8988T (cell line): ENCODE measurements at places on chromosomes 3 and 15.
A peak's percentile ranks its signal among the peaks of the same experiment; 100 is the strongest.

DNA sequence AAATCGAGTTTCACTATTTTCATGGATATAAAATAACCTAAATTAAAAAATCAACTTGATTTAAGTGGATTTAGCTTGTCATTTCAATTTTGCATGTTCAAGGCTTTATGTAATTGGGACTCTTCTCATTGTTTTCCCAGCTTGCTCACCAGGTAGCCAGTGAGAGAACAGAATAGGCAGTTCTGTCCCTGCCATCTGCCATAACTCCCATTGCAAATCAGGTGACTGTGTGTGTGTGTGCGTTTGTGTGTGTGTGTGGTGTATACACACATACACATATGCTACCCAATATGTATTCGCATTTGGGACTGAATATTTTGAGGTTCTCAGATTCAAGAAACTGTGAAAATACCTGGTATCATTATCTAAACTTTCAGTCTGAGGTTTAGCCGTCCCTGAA lies 1069.8 kb downstream of the IGSF11 start:
- no peak for DNase-seq

DNA sequence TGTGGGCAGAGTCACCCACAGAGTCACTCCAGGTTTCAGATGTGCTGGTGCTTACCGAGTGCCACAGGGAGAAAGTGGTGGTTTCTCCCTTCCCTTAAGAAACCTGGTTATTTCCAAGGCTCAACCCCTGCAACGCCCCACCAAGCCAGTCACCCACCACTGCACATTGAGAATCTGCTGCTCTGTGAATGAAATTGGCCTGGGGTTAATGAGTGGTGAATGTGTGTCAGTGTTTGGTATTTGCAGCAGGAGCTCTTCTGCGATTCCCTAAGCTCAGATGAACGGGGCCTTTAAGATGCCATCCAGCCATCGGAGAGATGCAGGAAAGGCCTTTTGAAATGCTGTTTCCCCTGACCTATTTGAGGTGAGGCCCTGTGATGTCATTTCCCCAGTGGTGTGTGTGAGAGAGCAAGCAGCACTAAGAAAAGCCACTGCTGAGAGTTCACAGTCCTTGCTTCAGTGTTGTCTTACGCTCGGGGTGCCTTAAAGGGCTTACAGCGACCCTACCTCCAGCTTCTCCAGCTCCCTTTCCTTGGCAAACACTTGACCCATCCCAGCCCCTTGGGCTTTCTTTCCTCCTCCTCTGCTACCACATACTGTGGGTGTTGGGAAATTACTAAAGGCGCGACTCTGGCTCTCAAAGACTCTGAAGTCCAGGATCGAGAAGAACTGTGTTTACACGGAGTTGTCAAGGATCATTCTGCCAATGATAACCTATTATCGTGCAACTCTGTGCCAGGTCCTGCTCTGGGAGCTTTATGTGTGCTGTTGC lies 68.9 kb downstream of the SMAD3 start:
- DNase-seq, result no peak

GRCh38 chr3:57133157-57133556 lies 32.0 kb downstream of the IL17RD start:
- DNase-seq, result no peak

- DNase-seq, result no peak
Observed at GRCh38 chr15:27628486-27628885, 470.6 kb downstream of the OCA2 start.

DNA sequence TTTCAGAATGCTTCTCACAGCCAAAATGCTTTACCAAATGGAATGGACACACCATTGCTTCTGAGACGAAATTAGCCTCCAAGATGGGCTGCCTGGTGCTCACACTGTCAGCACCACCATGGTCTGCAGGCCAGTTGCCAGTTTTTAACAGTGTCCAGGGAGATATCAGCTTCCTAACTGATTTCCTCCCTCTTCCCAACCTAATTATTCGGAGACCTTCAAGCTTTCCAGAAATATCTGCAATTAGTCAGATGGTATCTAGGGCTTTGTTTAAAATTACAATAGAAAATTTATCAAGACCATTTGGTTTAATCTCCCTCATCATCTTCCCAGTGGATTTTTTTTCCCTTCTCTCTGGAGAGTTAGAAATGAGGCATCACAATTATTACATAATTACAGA lies 287.5 kb downstream of the ZPLD1 start:
- no peak for DNase-seq

DNA sequence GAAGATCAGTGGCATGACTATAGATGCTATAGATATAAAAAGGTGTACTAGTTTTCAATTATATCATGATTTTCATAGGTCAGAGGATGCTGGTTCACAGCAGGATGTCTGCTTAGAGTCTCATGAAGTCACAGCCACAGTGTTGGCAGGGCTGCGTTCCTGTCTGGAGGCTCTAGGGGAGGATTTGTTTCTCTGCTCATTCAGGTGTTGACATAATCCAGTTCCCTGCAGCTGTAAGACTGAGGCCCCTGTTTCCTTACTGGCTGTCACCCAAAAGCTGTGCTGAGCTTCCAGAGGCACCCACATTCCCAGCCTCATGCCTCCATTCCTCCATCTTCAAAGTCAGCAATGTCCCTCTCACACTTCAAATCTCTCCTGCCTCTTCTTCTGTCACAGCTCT lies 170.7 kb downstream of the OCA2 start:
- no peak for DNase-seq

DNA sequence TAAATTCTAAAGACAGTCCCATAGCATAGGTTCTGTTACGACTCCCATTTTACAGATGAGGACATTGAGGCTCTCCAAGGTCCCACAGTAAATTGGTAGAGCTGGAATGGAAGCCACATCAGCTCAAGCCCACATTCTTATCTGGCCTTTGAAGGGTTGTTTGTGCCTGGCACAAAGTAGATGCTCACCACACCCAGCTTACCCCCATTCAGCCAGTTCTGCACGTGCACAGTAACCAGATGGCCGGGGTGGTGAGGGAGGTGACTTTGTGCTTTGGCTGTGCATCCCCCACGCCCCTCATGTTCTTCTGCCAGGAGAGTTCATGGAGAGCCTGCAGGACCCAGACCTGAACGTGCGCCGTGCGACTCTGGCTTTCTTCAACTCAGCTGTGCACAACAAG lies 16.2 kb downstream of the RPL32 start:
- DNase-seq, result no peak

DNA sequence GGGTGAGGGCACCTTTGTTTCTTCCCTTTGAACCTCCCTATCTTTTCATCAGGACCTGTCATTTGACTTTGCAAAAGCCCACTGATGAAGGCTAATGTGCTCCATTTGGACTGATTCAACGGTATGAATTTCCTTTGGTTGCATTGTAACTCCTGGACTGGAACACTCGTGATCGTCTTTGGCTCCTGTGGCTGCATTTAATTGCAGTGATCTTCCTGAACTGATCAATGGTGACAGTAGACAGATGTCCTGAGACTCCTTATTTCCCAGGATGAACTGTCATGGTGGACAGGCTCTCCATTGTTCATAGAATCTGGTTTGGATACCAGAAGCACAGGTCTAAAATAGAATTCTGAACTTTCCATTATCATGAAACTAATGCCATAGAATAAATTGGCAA lies 224.8 kb upstream of the GAP43 start:
- DNase-seq, result no peak

GRCh38 chr3:141729240-141729639 lies 8.9 kb upstream of the RNF7 start:
- no peak for DNase-seq

GRCh38 chr3:129554356-129555152 lies 11.6 kb downstream of the H1-8 start:
- no peak for DNase-seq

DNA sequence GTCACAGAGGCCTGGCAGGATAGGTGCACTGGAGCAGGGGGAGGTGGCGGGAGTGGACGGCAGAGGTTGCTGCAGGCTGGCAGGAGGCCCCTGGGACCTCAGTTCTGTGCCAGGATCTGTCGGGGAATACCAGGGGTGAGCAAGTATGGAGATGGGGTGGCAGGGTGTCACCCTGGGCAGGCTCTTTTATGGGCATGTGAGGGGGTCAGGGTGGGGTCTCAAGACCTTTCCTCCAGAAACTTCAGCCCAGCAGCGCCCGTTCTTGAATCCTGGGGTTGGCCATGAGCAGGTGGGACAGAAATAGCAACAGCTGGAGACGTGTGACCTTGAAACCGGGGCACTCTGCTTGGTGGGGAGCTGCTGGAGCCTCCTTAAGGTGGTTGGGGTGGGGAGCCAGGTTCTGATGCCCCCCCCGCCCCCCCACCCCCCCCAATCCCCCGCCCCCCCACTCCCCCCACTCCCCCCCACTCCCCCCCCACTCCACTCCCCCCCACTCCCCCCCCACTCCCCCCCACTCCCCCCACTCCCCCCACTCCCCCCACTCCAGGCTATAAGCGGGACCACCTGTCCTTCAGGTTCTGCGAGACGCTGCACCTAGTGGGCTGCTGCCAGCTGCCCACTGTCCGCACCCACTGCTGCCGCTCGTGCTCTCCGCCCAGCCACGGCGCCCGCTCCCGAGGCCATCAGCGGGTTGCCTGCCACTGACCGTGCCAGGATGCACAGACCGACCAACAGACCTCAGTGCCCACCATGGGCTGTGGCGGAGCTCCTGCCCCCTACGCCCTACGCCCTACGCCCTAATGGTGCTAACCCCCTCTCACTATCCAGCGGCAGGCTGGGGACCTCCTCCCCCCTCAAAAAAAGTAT lies 84.9 kb downstream of the TBC1D2B start:
- no peak for DNase-seq

- peak; percentile 64 for DNase-seq
Observed at GRCh38 chr3:170869645-170870593, at the start of gene RPL22L1. TSS of gene RPL22L1 (minus strand) at chr3:170870195. CDS start at chr3:170870167, 28 bp downstream.

DNA sequence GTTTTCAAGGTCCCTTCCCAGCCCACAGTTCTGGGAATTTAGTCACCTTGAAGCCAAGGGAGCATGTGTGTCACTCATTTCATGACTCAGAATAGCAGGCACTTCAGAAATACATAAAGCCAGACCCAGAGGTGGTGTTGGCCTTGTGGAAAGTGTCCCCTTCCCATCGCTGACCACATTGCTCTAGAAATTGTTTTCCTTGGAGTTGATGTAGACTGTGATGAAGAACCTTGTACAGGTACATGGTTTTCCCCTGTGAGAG lies 158.8 kb downstream of the SLCO3A1 start:
- no peak for DNase-seq

DNA sequence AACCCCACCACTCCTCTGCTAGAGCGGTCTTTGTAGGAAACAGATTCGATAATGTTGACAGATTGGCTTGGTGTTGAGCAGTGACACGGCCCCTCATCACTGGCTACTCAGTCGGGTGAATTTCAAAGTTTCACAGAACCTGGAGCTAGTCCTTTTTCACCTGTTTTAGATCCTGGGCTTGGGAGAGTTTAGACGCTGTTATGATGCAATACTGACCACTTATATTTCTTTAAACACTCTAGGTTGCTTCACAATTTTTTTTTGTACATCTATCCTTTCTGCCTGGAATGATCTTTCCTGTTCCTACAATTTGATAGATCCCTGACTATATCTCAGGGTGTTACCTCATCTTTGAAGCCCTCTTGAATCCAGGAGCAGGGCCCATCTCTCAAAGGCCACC lies 97.1 kb upstream of the ATP10A start:
- DNase-seq, result no peak

DNA sequence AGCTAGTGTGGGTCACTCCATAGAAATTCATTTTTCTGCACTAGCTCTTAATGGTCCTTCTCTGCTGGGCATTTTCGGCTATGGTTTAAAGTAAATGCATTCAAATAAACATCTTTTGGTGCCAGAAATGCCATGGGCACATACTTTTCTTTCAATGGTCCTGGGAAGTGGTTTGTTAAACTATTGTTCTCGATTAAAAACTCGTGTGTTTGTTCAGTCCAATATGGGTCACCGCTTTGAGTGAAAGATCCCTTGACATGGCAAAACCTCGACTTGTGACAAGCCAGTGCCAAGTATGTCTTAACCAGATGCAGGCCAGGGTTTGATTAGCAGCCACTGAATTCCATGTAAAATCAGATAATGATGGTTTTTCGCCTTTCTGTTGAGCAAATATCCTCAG lies 331.9 kb upstream of the WNT5A start:
- no peak for DNase-seq

DNA sequence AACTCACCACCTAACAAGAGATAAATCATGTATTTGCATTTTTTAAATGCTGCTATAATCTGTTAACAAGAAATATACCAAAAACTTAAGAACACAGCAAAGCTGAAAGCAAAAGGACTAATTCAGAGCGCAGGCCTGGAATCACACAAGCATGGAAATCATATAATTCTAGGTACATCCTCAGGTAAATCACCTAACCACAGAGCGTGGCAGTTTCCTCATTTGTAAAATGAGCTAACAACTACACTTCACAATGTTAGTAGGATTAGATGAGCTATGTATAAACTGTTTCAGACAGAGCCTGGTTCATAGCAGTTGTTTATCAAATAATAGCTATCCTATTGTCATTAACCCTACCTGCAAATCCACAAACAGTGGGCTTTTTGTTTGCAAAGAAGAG lies 146.4 kb downstream of the ERC2 start:
- DNase-seq, result no peak

DNA sequence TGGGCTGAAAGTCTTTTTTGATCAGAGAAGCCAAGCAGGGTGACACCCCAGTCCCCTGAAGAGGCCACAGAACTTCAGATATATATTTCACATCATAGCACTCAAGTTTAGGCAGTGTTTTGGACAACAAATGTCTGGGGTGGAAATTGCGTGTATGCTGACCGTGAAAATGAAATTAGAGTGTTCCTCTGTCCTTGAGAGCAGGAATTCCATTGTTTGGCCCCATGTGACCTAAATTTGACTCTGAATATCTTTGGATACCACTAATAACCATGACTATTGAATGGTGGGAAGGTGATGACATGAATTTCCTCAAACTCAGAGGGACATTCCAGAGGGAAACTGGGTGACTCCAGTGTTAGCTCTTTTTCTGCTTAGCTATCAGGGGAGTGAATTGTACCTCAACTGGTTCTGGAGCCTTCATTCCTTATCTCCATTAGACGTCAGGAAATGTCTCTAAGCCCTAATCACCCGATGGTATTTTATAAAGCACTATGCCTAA lies 263.5 kb upstream of the RASGRP1 start:
- DNase-seq, result no peak

DNA sequence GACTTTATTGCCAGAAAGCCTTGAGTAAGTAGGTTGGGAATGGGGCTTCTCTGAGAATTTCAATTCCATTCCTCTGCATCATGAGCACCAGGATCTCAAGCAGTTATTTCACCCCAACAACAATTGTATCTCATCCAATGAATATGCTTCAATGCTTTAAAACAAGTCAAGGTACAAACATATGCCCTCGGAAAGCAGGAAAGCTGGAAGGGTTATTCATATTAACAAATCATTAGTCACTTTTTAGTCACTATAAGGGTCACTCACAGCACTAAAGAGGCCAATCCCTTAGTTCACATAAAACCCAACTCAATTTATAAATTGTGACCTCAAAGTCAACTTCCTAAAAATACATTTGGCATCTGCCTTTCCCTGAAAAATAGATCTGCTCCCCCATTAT lies 16.2 kb downstream of the MB21D2 start:
- DNase-seq, result no peak

GRCh38 chr15:39251413-39252133 lies 329.3 kb upstream of the THBS1 start:
- DNase-seq, result no peak
